ACHN (cell line): ENCODE measurements at places on chromosomes 4 and X.
A peak's percentile ranks its signal among the peaks of the same experiment; 100 is the strongest.

- no peak for DNase-seq
Observed at GRCh38 chr4:52586069-52586468, 73.0 kb downstream of the USP46 start.

GRCh38 chr4:68987007-68987406 is 35.4 kb upstream of the UGT2A3 start:
- no peak for DNase-seq

DNA sequence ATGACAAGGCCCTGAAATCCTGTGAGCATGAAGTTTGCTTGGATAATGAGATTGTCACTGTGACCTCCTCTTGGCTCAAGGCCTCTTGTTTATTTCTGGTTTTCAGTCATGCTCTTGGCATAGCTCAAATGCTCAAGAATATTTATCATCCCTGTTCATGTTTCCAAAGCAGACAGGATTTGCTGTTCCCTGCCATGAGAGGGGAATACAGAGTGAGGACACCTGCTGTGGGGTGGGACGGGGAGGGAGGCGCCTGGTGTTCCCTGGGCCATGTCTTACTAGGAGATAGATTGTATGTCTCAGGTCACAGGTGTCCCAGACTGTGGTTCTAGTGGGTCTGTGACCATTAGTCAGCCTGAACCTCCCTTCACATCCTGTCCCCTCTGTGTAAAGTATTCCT is 34.9 kb upstream of the SH3RF1 start:
- DNase-seq: no peak

DNA sequence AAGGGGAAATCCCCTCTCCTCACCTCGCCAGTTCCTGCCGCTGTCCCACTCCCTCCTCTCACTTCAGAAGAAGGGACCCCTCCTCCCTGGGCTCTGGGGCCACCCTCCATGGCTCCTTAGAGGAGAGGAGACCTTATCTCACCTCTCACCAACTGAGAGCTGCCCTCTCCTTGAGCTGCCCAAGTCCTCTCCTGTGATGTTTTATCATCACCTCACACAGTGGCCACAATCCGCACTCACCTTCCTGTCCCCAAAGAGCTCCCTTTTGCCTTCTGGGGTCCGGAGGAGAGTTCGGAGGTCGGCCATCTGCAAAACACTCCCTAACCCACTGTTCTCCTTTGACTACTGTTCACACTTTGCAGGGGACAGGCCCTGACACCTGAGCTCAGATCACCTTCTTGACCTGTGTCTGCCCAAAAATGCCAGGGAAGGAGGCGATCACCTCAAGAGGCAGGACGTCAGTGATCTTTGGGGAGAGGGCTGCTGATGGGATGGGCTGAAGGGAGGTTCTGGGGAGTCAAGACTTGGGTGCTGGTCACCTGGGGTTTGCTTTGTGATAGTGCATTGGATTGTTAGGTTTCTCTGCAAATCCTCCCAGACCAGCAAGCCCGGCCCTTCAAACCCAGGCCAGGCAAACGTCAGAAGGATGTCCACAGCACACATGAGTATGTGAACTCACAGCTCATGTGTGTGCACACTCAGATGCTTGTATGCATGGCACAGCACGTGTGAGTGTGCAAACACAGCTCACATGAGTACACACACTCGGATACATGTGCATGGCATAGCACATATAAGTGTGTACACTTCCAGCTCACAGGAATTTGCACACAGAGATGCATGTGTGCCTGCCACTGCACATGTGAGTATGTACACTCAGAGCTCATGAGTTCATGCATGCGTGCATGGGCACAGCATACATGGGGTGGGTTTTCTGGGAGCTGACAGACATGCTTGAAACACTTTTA is 41.8 kb downstream of the HTRA3 start:
- DNase-seq: no peak

- no peak for DNase-seq
Observed at GRCh38 chrX:109372716-109373115, 109.2 kb downstream of the GUCY2F start.

DNA sequence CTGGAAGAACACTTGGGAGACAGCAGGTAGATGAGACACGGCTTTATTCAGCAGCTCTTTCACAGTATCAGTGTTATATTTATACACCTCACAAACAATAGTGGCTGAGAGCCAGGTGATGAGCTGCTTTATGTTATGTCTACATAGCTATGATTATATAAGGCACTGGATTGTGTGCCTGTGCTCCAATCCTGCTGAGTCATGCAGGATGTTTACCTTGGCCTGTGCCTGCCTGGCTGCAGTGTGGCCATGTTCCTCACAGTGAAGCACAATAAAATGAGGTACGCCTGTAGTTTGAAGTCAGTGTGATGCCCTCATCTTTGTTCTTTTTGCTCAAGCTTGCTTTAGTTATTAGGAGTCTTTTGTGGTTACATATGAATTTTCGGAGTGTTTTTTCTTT is 31.3 kb downstream of the CXCL13 start:
- DNase-seq: no peak

DNA sequence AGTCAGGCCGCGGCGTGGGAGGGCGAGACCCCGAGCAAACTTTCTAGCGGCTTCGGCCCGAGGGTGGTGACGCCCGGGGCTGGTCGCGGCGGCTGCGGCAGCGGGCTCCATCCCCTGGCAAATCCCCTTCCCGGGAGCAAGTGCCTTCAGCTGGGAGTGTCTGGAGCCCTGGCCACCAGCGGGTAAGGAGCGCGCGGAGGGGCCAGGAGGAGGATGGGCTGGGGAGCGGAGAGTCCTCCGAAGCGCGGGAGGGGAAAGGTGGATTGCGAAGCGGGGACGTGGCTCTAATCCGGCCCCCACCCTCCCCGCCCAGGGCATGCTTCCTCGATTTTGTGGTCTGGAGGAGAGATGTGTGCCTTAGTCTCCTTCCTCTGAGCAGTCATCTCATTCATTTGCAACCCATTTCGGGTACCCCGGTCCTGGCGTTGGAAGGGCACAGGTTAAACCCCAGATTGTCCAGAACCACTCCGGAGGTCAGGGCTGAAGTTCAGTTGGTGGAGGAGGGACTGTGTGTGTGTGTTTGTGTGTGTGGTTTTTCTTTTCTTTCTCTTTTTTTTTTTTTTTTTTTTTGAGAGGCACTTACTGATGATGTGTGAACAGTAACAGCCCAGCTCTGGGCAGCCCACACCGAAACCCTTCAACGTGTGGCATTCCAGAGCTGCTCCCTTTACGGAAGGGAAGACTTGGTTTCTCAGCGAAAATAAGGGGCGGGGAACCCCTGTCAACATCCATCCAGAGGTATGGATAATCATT is 516 bp downstream of the SGMS2 start:
- peak; percentile 82 for DNase-seq

DNA sequence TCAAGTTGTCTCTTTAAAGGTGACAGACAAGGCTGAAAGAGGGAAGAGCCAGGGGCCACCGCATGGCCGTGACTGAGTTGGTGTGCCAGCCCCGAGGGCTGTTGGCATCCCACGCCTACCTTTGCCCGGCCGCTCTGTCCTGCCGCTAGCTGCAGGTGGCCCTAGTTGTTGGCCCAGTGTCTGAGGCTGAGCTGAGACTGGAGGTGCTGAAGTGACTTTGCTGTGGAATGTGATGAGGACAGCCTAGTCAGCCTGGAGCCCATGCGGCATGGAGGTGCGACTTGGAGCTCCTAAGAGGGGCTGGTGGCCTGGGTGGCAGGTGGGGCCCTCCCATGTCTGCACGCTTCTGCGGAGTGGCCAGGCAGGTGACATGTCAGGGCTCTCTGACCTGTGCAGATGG is 6.6 kb downstream of the TADA2B start:
- no peak for DNase-seq

GRCh38 chr4:146236216-146236615 is 21.9 kb downstream of the REELD1 start:
- no peak for DNase-seq

DNA sequence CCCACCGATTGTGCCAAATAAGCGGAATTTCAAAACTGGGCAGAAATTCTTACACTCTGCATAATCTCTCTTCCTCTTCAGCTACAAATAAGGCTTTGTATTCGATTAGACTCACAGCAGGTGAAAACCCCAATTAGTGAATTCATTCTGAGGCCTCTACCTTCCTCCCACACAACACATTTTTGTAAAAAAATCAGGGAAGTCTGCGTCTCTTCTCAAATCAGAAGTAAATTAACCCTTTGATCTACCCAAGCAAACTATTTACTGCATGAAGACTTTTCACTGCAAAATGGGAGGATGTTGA is 200.6 kb upstream of the FTHL17 start:
- DNase-seq: no peak

DNA sequence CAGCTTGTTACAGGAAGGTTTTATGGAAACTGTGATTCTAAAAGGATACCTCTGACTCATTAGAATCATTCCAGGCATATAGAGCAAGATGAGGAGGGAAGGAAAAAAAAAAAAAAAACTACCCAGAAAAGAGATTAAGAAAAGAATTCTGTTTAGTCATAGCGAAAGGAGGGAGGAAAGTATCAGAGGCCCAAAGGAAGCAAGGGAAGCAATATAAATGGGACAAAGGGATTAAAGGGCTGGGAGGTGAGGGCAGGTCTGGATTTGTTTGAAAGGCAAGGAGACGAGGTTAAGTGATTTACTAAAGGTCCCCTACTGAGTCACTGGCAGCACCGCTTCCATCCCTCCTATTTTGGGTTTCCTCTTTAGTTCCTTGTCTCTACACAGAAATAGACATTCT is 88.6 kb upstream of the IL1RAPL1 start:
- no peak for DNase-seq

- DNase-seq: no peak
Observed at GRCh38 chrX:112359906-112360305, 277.3 kb upstream of the TRPC5 start.
